ENCODE measurements at places on chromosomes 7 and 10.

- DNase-seq: no peak
These were observed 1.9 kb downstream of the ERV3-1 start for GRCh38 chr7:65004575-65004974.

DNA sequence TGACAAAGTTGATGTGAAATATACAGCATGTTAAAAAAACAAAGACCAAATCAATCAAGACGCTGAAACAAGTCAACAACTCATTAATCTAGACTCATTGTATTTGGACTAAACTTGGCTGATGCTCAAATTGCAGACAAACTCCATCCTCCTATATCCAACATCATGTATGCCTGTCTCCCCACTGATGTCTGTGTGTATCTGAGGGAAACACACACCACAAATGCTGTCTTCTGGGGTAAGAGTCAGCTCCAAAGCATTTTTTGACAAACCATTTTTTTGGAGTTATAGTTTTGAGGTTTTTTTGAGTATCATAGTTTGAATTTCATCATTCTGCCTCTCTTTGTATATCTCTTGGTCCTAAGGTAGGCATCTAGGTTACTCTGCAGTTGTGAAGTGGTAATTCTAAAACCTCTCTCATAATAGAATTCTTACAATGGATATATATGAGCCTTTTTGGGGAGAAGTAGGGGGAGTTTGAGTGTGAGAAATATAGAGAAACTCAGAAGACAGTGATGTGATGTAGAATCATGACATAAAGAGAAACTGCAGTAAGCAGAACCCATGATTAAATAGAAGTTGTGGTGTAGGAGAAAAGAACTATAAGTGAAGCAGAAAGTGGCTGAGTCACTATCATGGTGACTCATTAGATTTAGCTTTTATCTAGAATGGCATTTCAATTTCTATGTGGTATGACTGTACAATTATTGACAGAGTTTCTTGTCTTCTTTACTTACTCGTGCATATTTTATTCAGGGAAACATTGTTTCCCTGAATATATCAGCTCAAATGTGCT lies 1531.1 kb upstream of the LRRTM3 start:
- DNase-seq: no peak

DNA sequence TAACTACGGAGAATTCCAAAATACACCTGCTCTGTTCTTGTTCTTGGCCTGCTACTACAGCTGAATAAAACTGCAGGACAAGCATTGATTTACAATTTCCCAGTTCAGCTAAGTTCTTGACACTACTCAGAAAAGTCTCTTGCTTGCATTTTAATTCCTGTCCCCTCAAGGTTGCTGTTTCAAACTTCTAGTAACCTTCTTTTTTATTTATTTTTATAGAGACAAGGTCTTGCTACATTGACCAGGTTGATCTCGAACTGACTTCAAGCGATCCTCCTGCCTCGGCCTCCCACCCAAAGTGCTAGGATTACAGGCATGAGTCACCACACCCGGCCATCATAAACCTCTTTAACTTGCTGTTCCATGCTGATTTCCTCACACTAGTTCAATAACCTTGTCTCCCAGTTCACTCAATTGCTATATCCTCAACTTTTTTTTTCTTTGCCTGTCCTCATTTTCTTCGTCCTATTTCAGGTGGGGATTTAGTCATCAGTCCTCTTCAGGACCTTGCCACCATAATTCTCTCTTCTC lies 79.9 kb downstream of the ARHGAP21 start:
- DNase-seq: no peak

- peak; percentile 18 for DNase-seq
These were observed 721 bp downstream of the CCNJ start for GRCh38 chr10:96043893-96044715.

DNA sequence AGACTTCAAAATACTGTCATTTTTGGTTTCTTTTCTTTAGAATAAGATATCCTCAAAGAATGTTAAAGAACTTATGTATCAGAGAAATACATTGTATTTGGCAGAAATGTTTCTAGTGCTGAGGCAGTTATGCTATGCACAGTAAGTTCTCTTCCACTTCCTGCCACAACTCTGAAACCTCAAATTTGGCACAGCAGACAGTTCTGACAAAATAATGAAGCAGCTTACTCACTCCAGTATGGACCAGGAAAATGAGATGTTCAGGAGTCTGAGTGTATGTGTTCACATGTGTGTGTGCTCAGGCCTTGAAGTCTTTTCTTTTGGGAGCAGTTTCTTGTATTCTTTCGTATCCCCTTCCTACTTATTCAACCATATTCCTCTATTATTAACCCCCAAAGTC lies 197.0 kb upstream of the AGK start:
- no peak for DNase-seq

GRCh38 chr10:29795850-29796249 lies 161.1 kb upstream of the SVIL start:
- DNase-seq: no peak

DNA sequence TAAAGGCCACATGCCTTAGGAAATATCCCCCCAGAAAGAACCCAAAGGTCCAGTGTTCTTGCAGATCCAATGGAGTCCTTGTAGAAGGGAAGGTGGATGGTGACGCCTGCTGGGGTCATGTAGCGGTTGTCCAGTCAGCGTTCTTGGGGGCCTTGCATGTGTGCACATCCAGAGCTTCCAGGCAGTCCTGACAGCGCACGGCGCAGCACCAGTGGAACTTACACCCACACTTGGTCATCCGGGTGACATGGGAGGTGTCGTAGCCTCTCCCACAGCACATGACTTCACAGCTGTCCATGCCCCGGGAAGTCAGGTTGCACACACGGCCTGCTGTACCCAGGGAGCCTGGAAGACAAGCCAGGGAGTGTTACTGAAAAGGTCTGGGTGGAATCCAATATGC lies 44.8 kb downstream of the WNT2 start:
- DNase-seq: no peak

- DNase-seq: no peak
These were observed 2.5 kb downstream of the GIMAP7 start for GRCh38 chr7:150516956-150517745.
